ENCODE measurements at places on chromosomes 6 and 20. TPM values are rescaled to one million over a fixed set of nuclear protein-coding genes. Genes with fewer than 3 reads are reported as not detected.

The CENPB gene
- 73.3 TPM for total RNA-seq

The TSPYL4 gene
- 14.3 TPM for total RNA-seq

GRCh38 chr20:9139106-9139833, 70.4 kb downstream of the PLCB4 start:
- DNase-seq: no peak

GRCh38 chr20:23086931-23087411, 847 bp upstream of the CD93 start:
- no peak for DNase-seq

GRCh38 chr6:116564921-116565872, 6.1 kb upstream of the RWDD1 start:
- DNase-seq: no peak

All from kidney epithelial cell (primary cell).